Activated CD8-positive, alpha-beta memory T cell treated with anti-CD3 and anti-CD28 coated beads, Interleukin-2, amount 10 ng/mL, durations not matched to agents 7 days and 5 days (primary cell): ENCODE measurements at places on chromosomes 3 and 15. TPM values are rescaled to one million over a fixed set of nuclear protein-coding genes. Genes with fewer than 3 reads are reported as not detected.

DNA sequence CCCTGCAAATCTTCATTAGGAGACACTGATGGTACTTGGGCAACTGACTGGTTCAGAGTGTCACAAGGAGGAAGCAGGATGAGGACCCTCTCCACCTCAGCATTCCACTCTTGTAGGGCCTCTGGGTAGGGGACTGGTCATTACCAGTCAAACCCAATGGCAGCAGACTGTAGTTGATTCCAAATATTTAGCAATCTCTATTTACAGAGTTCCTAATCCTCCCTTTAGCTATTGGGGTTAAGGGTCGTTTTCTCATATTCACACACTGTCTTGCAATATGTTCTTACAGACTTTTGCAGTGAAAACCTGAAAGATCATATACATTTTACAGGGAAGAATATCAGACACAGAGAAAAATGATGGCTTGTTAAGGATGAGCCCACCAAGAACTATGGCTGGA, 397.7 kb downstream of the GAP43 start:
- no peak for DNase-seq

DNA sequence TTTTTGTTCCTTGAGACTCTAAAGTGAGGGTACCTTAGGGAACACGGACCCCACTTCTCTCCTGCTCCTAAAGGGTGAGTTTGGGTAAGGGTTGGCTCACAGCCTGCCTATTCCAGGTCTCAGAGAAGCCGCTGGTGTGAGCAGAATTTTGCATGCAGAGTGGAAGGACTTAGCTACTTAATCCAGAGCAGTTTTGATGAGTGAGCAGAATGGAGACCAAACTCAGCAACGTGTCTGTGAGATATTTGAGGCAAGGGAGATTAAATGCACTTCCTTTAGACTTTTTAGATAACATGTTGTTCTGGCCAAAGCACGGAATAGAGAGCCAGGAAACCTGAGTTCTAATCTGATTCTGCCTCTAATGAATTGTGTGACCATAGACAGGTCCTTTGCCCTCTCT, 5.1 kb downstream of the SLC24A1 start:
- no peak for DNase-seq

DNA sequence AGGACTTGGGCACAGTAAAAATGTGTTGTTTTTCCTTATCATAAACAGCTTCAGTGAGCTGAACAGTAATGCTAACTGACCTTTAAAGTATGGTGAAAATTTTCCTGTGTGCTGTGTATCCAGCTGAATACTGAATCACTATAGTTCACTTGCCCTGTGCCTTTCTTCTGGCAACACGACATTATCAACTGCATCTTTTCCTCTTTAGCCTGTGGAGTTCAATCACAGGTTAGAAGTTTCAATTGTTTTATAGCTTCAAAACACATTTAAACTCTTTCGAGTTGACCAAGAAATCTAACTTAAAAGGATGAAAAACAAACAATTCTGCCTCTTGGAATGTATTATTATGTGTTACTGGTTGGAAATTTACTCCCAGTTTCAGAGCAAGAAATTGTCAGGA, 1120.7 kb upstream of the ALCAM start:
- DNase-seq, result no peak

GRCh38 chr3:16932877-16933276, 48.1 kb downstream of the PLCL2 start:
- no peak for DNase-seq

DNA sequence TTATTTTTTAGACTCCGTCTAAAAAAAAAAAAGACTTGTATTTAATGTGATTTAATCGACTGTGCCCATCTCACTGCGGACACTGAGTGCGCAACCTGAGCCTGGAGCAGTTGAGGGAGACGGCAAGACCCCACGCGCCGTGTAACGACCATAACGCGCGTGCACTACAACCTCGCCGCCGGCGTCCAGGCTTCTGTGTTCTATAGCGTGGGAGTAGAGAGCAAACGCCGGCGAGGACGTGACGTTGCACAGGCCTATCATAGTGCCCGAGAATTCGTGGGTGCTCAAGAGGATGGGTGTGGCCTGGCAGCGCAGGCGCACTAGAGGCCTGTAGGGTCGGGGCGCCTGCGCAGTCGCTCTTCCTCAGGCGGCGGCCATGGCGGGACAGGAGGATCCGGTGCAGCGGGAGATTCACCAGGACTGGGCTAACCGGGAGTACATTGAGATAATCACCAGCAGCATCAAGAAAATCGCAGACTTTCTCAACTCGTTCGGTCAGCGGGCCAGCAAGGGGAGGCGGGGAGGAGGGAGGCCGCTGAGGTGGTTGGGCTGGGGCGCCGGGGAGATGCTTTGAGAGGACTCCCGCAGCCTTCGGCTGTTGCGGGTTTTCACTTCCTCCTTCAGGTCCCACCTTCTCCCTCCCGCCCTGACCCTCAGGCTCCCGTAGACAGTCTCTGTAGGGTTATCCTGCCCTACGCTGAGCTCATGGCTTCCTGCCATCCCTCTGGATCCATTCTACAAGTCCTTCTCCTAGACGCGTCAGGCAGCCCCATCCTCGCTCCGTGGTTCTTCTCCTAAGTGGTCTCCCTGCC, at the start of gene BRK1:
BRK1 (plus strand) TSS at position 350 of the 812 bp plus-strand sequence; CDS start at position 377, 27 bp downstream.
- DNase-seq, result peak; percentile 97

- no peak for DNase-seq
Observed at GRCh38 chr3:98259707-98260106, 4.3 kb upstream of the OR5H6 start.

GRCh38 chr15:77085297-77085696, 14.4 kb upstream of the TSPAN3 start:
- no peak for DNase-seq

DNA sequence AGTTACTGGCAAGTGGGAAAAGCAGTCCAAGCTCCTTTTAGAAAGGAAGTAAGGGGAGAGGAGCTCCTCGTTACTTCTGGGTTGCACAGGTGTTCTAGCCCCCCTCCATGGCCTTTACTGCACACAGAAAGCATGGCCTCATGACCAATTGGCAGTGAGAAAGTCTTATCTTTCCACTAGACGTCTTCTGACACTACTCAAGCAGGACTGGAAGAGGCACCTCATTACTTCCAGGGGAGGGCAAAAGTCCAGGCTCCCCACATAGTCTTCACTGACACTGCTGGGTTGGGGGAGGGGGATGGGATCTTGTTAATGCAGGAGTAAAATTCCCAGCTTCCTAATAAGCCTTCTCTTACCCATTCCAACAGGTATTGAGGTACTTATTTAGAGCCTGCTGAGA, 27.6 kb upstream of the TM2D3 start:
- DNase-seq, result no peak

DNA sequence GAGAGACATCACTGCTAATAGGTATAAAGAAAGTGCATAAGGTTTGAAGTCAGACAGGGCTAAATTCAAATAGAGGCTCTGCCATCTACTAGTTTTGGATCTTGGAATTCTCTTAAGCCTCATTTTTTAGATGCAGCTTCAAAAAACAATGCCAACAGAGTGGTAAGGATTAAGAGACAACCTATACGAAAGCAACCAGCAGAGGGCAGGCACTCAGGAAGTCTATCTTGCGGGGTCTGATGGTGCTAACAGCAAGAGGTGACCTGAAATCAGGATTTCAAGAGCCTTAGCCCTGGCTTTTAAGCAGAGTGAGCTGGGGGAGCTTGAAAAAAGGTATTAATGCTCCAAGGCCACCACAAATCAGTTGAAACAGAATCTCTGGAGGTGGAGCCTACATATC, 40.7 kb downstream of the LDHAL6B start:
- DNase-seq, result peak; percentile 81

- no peak for DNase-seq
Observed at GRCh38 chr15:39741258-39741657, 41.4 kb downstream of the FSIP1 start.

- no peak for DNase-seq
Observed at GRCh38 chr15:70271422-70272088, 173.8 kb upstream of the TLE3 start.

DNA sequence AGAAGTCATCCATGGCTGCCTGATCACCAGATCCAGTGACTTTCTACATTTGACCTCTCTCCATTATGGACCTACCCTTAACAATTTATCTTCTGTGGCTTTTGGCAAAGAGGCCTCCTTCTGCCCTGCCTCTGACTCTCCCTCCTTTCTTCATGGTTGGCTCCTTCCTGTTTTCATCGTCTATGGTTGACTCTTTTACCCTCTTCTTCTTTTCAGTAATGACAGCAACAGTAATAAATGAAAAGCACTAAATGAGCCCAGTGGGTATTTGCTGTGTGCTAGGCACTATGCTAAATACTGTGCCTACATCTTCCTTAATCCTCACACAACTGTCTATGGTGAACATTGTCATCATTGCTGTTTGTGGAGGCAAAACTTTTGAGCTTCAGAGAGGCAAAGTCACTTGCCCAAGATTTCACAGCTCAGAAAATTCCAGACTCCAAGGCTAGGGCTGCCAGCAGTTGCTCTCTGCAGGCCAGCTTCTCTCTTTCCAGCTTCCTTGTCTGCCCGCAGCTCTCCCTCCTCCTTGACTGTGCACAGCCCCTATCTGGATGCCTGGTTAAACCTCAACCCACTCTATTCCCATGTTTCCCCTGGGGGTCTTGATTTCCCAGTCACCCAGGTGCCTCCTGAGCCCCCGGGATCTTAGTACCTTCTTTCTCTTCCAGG, 24.6 kb downstream of the ITPR1 start:
- no peak for DNase-seq

- DNase-seq, result no peak
Observed at GRCh38 chr15:52148403-52148802, 35.8 kb upstream of the BCL2L10 start.

DNA sequence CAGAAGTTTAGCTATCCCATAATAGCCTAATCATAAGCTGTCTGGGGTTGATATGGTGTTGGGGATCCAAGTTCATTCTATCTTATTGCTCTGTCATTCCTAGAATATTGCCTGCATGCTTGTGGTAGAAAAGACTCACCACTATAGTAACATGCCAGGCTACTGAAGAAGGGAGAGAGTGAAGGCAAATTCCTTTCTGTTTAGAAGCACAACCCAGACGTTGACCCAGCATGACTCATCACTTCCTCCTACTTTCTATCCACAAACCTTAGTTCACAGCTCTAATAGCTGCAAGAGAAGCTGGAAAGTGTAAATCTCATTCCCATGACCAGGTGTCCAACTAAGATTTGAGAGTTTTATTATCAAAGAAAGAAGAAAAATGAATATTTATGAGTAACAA, 57.8 kb upstream of the NMD3 start:
- DNase-seq, result no peak

- DNase-seq, result no peak
Observed at GRCh38 chr3:190120269-190121060, at the start of gene P3H2. Gene P3H2 (minus strand): TSS chr3:190120897. CDS start chr3:190120731, 166 bp downstream.

- no peak for DNase-seq
Observed at GRCh38 chr3:131716007-131716406, 213.2 kb upstream of the MRPL3 start.

GRCh38 chr3:50100956-50101845, 12.5 kb downstream of the RBM5 start:
- DNase-seq, result no peak

GRCh38 chr15:81074773-81075172, 59.3 kb upstream of the CFAP161 start:
- DNase-seq, result no peak

DNA sequence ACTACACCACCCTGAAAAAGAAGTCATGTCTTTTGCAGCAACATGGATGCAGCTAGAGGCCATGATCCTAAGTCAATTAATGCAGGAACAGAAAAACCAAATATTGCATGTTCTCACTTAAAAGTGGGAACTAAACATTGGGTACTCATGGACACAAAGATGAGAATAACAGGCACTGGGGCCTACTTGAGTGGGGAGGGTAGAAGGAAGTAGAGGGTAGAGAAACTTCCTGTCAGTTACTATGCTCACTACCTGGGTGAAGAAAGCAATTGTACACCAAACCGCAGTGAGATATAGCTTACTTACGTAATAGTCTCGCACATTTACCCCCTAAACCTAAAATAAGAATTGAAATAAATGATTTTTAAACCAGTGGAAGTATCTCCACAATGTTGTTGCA, 480.5 kb upstream of the ARRDC4 start:
- no peak for DNase-seq

The GP9 gene
- not detected for total RNA-seq

The ALDH1A2 gene
- 0.82 TPM for total RNA-seq

The P2RY1 gene
- 1.1 TPM for total RNA-seq

The UACA gene
- total RNA-seq, result 0.61 TPM

The KIF7 gene
- total RNA-seq, result 2.5 TPM

The C3orf22 gene
- not detected for total RNA-seq

The GCSAM gene
- total RNA-seq, result 9.5 TPM

The IL5RA gene
- total RNA-seq, result not detected

The CAPN3 gene
- 3.6 TPM for total RNA-seq
